Stimulated activated CD8-positive, alpha-beta memory T cell treated with anti-CD3 and anti-CD28 coated beads, Interleukin-15, amount 100 ng/mL, for 24 hours (primary cell): ENCODE measurements at places on chromosomes 4 and X.

DNA sequence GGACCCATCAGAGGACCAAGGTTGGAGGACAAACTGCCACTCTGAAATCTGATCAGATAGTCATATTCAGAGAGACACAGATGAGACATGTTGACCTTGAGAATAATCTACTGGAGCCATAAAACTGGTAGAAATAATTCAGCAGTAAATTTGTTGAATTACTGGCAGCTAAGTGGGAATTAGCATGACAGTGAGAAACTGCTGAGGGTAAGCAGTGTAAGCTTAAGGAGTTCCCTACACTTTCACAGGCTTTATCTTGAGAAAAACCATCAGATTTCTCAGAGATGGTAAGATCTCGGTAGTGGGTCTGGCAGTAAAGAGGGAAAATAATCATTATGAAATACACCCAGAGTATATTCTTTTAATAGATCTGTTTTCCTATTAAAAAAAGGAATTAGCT lies 213.7 kb downstream of the TECRL start:
- no peak for DNase-seq

DNA sequence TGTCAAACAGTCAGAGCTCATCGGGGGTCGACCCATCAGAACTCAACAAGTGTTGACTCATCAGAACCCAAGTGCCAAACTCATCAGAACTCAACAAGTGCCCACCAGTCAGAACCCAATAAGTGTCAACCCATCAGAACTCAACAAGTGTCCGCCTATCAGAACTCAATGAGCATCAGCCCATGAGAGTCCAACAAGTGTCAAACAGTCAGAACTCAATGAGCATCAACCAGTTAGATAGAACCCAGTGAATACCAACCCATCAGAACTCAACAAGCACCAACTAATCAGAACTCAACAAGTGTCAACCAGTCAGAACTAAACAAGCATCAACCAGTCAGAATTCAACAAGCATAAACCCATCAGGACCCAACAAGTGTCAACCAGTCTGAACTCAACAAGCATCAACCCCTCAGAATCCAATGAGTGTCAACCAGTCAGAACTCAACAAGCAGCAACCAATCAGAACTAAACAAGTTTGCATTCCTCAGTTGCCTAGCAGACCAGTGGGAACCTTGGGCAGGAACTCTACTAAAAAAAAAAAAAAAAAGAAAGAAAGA lies 115.3 kb downstream of the PRKX start:
- DNase-seq = no peak

DNA sequence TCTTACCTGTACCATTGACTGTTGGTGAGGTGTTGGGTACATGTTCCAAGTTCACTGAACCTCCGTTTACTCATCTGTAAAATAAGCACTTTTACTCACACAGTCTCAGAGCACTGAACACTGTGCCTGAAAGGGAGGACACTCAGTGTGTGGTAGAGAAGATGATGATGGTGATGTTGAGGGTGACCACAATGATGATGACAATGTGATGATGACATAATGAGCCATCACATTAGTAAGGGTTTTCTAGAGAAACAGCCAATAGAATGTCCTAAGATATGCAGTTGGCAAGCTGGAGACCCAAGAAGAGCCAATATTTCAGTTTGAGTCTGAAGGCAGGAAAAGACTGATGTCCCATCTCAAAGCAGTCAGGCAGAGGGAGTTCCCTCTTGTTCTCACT lies 315.4 kb upstream of the IGFBP7 start:
- DNase-seq = no peak

DNA sequence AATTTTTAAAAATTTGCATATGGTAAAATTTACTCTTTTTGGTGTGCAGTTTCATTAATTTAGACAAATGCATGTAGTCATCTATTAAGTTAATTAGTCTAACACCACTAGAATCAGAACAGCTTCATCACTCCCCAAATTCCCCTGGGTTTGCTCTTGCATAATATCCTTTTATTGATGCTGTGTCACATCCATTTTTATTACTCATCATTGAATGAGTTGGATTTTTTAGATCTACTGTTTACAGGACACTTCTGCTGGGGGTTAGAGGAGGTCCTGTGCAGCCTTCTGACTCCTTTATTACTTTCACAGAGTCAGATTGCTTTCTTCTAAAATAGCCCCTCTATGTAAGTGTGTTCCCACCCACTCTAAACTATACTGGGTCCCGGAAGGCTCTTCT lies 65.9 kb downstream of the MTHFD2L start:
- DNase-seq = no peak

GRCh38 chrX:24026432-24026831 lies 554 bp downstream of the KLHL15 start:
- no peak for DNase-seq

- no peak for DNase-seq
These were observed 24.2 kb upstream of the AMELX start for GRCh38 chrX:11269006-11269405.

DNA sequence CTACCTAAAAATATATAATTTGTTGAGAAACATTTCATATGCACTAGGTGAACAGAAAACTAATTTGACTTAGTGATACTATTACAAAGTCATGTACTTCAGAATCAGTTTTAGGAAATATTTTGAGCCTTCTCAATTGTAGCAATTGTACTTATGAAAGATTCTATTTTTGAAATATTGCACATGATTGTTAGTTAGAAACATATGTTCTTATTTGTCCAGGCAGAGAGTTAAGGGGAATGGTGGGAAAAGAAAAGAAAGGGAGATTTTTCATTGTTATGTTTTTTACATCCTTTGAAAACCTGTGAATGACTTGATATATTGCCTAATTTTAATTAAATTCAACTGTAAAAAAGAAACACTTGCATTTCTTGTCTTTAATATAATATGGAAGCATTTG lies 66.0 kb downstream of the GLRB start:
- no peak for DNase-seq
